ENCODE measurements at places on chromosomes 6 and 20.

DNA sequence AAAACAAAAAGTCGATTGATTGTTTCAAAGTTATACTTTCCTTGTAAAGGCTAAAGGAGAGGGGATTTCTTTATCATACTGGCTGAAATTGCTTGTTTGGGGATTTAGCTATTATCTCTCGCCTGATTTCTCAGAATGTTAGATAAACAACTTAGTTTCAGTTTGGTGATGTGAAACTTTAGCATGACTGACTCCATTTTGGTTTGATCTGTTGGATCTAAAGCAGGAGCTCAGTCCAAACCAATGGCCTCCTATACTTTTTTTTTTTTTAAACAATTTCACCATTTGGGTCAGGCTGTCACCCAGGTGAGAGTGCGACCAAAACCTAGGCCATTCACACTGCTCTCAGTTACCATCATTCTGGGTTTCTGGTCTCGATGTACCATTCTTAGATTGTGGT is 45.4 kb upstream of the SLC16A10 start:
- no peak for DNase-seq

DNA sequence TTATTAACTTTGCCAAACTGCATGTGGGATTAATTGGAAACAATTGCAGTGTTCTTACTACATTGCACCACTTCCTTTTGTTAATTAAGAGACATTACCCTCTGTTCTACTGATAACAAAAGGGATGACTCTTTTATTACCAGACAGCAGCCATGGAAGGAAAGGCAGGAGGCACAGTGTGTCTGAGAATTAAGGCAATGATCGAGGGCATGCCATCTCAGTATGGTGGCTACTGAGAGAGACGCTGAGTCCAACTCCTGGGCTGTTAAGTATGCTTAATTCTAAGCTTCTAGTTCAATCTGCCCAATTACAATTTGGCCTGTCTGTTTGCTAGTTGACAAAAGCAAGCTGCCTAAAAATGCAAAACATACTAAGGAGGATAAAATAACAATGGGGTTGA is 227.4 kb downstream of the PHACTR1 start:
- no peak for DNase-seq

GRCh38 chr6:14638435-14638905 is 520.9 kb downstream of the CD83 start:
- no peak for DNase-seq

DNA sequence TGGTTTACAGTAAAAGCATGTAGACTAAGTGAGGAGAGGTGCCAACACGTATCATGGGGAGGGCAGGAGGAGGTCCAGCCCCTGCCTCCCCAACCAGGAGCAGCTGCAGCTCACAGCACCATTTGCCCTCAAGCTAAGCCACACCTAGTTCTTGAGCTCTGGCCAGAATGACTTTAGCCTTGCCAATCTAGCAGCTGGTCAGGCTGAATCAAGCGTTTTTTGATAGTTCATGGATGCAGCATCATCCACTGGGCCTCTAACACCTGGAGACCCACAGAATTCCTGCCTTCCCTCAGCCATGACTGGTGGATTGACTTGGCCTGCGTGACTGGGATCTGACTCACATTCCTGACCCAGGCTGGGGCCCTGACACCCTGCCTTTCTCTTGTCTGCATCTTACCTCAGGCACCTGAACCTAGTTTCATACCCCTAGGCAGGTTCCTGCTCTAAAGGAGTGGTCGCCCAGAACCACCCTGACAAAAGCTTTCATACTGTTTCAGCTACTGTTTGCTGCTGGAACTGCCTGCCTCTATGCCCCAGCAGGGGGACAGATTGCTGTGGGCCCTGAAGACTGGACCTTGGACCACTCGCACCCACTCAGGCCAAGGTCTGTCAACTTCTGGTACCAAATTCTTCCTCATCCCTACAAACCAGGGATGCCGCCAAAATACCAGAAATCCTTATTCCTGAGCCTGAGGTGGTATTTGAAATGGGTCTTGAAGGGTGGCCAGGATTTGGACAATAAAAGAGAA is 122.3 kb downstream of the QRSL1 start:
- no peak for DNase-seq

DNA sequence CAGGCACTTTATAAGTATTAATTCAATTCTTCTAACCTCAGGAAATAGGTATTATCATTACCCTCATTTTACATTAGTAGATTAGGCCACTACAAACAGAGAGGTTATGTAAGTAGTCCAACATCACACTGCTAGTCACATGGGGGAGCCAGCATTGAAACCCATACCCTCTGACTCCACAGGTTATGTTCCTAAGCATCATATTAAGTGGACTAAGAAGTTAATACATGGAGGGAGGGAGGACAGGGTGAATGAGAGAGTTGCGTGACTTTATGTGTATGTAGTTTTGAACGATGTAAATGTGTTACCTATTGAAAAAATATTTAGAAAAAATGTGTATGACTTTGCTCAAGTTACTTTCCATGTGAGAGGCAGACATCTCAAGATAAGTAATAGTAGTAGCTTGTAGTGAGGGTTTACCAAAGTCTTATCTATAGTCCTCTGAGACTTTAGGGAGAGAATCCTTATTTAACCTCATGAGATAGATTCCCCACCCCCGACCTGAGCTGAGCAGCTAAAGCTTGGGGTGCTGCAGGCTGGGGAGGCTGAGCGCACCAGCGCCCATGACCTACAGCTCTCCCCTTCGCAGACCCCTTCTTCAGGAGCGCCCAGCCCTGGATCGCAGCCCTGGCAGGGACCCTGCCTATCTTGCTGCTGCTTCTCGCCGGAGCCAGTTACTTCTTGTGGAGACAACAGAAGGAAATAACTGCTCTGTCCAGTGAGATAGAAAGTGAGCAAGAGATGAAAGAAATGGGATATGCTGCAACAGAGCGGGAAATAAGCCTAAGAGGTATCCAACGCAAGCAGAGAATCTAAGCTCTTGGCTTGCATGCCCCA is 7.5 kb downstream of the BTN3A2 start:
- DNase-seq: no peak

DNA sequence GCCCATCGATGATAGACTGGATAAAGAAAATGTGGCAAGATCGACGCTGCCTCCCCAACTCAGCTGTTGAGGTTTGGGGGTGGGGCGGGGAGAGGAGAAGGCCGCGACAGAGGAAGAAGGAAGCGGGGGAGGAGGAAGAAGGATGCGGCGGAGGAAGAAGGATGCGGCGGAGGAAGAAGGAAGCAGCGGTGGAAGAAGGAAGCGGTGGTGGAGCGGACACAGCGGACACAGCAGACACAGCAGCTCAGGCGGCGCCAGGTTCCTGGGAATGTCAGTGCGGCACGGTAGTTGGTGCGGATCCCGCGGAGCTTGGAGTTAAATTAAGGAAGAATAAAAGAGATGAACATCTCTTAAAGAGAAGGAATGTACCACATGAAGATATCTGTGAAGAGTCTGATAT is 163.9 kb upstream of the NT5E start:
- no peak for DNase-seq

- DNase-seq: no peak
Observed at GRCh38 chr6:142367501-142368018, 65.8 kb downstream of the ADGRG6 start.

GRCh38 chr6:155147958-155148663 is 115.7 kb upstream of the CLDN20 start:
- no peak for DNase-seq

- DNase-seq: no peak
Observed at GRCh38 chr20:24983896-24984295, 8.7 kb downstream of the APMAP start.

GRCh38 chr6:47126647-47127391 is 84.7 kb upstream of the ADGRF1 start:
- DNase-seq: no peak

GRCh38 chr6:163533443-163533842 is 118.9 kb downstream of the QKI start:
- DNase-seq: no peak

DNA sequence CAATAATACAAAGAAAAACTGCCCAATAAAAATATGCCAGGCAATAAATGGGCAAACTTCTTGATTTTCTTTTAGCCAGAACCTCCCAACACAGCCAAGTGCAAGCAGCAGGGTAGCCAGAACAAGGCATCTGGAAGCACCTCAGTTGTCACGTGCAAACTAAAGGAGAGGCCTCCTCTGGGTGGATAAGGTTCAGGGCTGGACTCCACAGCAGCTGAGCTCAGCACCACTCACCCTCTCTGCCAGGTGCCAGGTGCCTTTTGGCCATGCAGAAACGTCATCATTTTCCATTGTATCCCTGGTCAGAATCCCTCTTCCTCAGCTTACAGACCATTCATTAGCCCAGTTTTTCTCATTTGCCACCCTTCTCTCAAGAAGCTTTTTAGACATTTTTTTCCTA is 52.7 kb downstream of the SOD2 start:
- no peak for DNase-seq

DNA sequence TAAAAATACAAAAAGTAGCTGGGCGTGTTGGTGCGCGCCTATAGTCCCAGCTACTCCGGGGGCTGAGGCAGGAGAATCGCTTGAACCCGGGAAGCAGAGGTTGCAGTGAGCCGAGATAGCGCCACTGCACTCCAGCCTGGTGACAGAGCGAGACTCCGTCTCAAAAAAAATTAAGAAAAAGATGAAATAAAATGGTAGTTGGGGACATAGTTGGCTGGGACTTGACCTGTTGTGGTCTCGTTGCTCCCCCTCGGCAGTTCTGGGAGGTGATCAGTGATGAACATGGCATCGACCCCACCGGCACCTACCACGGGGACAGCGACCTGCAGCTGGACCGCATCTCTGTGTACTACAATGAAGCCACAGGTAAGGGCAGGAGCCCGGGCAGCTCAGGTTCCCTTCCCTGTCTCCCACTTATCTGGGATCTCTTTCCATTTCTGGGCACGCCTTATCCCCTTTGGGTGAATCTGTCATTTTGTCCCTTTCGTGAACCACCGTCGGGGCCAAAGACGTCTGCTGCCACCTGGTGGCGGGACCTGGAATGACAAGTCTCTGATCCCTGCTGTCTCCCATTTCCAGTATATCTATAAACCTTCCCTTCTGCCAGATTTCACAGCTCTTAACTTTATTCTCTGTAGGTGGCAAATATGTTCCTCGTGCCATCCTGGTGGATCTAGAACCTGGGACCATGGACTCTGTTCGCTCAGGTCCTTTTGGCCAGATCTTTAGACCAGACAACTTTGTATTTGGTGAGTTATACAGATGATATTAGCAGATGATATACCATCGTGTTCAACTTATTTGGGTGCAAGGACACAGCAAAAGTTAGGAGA is 2.3 kb downstream of the TUBB start:
- DNase-seq: peak; percentile 81
